MM.1S (cell line): ENCODE measurements at places on chromosomes 1 and 21.

- DNase-seq = no peak
These were observed 8.0 kb upstream of the THEMIS2 start for GRCh38 chr1:27864264-27864895.

DNA sequence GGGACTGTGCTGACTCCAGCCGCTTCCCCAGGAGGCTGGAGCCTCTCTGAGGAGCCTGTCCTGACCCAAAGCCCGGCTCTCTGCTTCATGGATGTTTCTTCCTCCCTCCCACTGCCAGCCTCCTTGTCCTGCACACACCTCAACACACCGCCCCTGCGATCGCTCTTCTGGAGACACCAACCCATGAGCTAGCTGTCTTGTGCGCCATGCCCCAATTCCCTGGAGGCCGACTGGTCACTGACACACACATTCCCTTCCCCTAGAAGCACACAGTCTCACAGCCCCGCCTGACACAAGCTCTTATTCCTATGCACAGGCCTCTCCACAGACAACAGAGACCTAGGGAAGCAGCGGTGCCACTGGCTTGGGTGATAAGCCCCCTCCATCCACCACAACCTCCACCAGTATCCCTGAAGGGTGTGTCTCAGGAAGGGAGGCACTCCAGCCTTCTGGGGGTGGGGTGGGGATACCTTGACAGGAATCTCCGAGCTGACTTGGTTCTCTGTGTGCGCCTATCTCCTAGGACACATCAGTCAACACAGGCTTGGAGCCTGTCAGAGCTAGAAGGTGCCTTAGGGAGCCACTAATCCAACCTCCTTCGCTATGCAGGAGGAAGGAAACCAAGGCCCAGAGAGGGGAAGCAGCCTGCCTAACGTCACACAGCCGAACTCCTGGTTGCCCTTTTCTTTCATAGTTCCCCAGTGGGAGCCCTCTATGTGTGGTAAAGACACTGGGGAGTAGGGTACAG lies 31.1 kb downstream of the AHDC1 start:
- no peak for DNase-seq

GRCh38 chr1:233647073-233647472 lies 33.2 kb downstream of the KCNK1 start:
- DNase-seq = no peak

DNA sequence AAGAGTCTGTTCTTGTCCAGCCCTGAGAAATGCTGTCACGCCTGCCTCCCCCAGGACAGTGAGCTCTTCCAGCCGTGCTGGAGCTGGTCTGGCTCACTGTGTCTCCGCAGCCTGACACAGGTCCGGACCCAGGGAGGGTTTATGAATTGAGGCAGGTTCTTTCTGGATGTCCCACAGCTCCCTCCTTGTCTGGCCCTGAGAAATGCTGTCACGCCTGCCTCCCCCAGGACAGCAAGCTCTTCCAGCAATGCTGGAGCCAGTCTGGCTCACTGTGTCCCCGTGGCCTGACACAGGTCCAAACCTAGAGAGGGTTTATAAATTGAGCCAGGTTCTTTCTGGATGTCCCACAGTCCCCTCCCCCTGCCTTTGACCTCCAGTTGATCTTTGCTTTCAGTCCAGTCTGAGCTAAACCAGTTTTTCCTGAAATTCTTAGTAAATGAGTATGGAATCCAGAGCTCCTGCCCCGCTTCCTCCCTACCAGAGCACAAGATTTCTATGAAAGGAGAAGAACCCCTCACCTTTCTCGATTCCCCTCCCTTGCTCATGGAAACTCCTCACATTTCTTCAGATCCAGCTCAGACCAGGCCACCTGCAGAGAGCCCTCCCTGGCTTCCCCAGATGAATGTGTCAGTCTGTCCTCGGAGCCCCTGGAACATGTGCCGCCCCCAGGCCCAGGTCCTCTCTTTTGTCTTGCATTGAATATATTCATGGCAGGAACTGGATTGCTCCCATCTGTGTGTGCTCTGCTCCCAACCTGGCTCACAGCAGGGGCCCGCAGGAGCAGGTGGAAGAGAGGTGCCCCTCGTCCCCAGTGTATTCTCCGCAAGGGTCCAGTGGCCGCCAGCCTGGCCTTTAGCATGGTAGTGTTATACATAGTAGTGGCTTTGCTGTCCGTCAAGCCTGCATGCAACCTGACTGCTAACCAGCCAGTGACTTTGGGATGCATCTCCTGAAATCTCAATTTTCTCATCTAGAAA lies 116.3 kb downstream of the EPHB2 start:
- no peak for DNase-seq

DNA sequence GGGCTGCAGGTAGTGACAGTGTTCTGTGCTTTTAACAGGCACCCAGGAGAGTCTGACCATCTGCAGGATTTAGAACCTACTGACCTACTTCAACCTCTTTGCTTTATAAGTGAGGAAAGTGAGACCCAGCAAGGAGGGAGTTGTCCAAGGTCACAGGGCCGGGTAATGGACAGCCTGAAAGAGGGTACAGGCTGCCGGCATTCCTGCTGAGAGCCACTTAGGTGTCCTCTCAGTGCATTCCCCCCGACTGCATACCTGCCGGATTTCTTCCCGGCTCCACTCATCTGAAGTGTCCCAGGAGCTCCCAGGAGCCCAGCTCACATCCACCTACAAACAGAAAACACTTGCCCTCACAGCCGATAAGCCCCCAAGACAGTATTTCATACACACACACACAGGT lies 13.9 kb downstream of the PHLDA3 start:
- no peak for DNase-seq

DNA sequence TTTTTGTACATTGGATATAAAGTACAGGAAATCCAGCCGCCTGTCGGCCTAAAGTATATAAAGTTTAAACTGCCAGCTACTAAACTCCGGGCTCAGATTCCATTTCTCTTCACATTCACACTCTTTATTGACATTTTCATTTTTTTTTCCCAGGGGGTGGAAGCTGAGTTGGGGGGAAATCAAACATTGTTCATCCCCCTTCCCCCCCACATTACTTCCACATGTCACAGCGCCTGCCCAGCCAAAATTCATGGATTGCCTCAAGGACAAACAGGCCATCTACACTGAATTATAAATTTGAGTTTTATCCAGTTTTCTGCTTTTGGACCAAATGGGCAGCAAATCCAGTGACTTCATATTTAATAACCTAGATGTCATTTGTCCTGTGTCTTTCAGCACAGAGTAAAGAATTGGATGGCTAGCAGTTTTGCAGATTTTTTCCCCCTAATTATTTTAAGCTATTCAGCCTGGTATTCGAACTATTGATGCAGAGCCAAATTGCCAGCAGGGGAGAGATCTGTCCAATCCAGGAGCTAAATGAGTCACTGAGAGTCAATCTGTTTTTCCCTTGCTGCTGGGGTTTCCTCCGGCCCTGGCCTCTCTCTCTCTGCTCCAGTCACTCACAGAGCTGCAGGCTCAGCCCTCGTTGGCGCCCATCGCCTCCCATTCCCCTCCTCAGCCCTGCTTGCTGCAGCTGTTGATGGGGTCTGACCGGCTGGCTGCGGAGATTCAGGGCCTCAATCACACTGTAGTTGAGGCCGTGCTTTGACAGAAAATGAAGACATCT lies 98.0 kb downstream of the LMO4 start:
- DNase-seq = no peak

DNA sequence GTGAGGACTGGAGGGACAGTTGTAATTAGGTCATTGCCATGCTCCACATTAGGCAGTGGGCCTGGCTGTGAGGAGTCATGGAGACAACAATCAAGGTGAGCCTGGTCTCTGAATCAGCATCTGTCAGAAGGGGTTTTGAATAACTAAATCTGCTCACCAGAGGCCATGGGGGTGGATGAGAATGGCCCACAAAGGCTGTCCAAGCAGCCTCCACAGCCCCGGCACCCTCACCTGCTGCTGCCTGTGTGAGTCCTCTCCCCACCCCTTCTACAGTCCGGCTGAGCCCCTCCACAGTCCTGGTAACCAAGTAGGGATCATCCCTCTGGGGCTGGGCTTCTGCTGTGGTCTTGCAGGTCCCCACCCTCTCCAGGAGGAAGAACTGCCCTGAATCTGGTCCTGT lies 2.3 kb downstream of the DPT start:
- DNase-seq = no peak

DNA sequence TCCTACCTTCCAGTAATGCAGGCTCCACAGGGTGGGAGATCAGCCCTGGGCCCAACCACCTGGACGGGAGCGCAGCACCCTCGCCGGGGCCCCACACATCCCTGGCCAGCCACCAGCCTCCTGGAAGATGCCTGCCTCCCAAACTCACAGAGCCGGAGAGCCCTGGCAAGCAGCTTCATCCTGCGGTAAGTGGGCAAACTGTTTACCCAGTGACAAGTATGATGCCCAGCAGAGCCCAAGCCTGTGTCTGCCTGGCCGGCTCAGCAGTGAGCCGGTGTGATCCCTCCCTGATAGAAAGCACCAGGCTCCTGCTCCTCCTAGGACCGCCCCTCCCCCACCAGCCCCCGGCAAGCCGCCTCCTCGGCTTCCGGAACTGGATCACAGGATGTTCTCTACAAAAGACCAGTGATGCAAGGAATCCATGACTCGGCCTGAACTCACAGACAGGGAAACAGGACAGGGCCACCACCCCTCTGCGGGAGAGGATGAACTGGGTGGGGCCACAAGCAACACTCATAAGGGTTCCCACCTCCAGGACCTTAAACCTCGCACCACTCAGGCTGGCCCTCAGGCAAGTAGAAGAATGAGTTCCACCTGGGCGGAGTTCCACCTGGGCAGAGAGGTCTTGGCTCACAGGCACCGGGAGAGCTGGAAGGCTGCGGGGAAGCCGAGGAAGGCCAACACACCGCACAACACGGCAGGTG lies 7.9 kb downstream of the ACOT7 start:
- no peak for DNase-seq

DNA sequence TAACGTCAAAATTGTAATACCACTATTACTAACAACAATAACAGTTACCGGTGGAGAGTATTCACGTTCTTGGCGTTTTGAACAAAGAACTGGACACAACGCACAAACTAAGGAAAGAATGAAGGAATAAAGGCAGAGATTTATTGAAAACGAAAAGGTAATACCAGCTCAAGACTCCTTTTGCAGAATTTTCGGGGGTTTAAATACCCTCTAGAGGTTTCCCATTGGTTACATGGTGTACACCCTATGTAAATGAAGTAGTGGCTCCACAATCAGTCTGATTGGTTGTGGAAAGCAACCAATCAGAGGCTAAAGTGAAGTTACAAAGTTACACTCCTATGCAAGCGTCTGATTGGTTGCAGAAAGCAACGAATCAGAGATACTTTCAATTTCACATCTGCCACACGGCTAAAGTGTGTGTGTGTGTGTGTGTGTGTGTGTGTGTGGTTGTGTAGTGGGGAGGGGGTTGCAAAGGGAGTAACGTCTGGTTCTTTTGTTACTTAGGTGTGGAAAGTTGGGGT lies 1.1 kb upstream of the GTF2B start:
- peak; percentile 16 for DNase-seq

- no peak for DNase-seq
These were observed 31.8 kb downstream of the DIPK1A start for GRCh38 chr1:92929461-92929860.

GRCh38 chr1:98454666-98455065 lies 206.9 kb upstream of the SNX7 start:
- no peak for DNase-seq

DNA sequence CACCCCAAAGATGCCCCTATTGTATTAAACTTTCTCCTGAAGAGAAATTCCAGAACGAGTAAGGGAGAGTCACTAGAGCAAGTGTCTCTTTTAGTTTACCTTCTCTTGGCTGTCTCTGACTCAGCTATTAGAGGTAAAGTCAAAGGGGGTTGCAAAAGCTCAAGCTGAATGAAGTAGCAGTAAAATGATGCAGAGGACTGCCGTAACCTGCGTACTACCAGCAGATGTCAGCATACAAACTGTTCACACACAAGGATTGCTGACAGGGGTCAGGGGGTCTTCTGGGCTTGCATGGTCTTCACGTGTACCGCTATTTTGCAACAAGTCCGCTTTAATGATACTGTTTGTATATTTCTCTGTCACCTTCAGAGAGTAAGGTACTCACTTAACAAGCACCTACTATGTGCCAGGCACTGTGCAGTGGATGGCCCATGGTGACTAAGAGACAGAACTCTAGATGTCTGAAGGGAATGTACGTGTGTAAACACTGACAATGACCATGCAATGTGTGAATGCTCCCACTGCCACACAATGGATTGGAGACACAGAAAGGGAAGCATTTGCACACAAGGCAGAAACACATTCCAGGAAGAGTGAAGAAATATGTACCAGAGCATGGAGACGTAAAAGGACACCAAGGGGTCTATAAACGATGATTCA lies 34.9 kb downstream of the CHML start:
- no peak for DNase-seq

- DNase-seq = no peak
These were observed 101.8 kb upstream of the OLFM3 start for GRCh38 chr1:102098536-102098935.

DNA sequence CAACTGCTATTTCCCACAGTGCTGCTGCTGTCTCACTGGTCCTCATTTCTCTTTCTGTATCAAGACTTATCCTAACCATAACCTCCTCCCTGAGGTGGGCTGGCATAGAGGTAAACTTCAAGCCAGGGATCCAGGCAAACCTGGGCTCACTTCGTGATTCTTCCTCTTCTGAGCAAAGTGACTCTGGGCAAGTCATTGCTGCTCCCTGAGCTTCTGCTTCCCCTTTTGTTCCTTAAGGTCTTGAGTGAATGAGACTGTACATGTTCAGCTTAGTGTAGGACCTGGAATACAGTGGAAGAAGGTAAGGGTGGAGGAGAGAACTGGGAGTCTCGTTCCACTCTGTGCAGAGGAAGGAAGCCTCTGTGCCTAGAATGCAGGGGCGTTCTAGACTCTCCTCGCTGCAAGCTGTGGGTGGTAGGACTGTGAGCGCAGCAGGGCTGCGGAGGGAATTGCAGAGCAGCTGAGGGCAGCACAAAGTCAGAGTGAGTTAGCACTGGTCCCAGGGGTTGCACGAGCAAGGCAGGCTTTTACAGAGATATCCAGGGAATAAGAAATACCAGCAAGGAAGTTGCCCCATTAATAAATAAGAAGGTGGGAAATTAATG lies 11.4 kb upstream of the ERI3 start:
- DNase-seq = no peak

GRCh38 chr1:151888972-151889570 lies 20.2 kb downstream of the THEM4 start:
- DNase-seq = peak; percentile 47

GRCh38 chr1:217027403-217028080 lies 304.3 kb upstream of the ESRRG start:
- peak; percentile 88 for DNase-seq

GRCh38 chr1:182998482-182998881 lies 24.7 kb upstream of the LAMC1 start:
- DNase-seq = no peak
